ENCODE measurements at places on chromosomes 11 and 22.
A peak's percentile ranks its signal among the peaks of the same experiment; 100 is the strongest.

DNA sequence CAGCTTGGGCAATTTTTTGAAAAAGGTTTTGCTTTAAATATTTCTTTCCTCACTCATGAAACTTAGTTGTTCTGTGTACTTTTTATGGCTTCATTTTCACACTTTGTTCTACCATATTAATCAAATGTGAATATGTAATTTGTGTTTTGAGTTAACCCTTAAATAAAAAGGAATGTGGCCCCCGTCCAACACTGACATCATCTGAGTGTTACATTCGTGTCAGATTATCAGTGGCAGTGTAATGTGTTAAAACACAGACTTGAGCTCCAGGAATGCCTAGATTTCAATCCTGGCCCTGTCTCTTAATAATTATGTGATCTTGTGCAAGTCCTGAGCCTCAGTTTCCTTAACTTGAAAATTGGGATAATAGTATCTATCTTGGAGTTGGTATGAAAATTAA is 5.6 kb downstream of the RTN3 start:
- no peak for DNase-seq

GRCh38 chr11:117806846-117807245 is 9.8 kb upstream of the DSCAML1 start:
- no peak for DNase-seq

DNA sequence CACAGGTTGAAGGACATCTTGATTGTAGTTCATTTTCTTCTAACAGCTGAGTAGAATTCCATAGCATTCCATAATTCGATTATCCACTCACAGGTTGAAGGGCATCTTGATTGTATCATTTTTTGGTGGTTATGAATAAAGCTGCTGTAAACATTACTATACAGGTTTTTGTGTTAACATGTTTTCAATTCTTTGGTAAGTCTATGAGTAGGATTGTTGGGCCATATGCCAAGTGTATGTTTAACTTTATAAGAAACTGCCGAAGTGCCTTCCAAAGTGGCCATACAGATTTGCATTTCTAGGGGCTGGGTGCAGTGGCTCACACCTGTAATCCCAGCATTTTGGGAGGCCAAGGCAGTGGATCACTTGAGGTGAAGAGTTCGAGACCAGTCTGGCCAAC is 44.6 kb downstream of the ANKRD42 start:
- no peak for DNase-seq

GRCh38 chr11:48101044-48101733 is 115.4 kb upstream of the OR4B1 start:
- DNase-seq, result no peak

GRCh38 chr11:19680829-19681368 is 31.7 kb upstream of the NAV2 start:
- DNase-seq, result no peak

DNA sequence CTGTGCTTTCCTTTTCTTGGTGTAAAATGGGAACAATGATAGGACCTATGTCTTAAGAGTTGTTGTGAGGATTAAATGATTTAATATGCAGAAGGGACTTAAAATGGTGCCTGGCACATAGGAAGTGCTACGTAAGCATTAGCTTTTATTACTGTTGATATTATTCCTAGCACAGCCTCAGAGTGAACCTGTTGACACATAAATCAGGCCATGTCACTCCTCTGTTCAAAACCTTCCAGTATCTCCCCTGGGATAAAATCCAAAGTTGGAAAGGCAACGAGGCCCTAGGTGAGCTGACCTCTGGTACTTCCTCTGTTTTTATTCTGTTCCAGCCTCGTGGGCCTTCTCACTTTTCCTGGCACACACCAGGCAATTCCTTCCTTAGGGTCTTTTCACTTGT is 108.8 kb upstream of the CADM1 start:
- no peak for DNase-seq

GRCh38 chr11:36427079-36427478 is 83.0 kb downstream of the TRAF6 start:
- DNase-seq, result no peak

DNA sequence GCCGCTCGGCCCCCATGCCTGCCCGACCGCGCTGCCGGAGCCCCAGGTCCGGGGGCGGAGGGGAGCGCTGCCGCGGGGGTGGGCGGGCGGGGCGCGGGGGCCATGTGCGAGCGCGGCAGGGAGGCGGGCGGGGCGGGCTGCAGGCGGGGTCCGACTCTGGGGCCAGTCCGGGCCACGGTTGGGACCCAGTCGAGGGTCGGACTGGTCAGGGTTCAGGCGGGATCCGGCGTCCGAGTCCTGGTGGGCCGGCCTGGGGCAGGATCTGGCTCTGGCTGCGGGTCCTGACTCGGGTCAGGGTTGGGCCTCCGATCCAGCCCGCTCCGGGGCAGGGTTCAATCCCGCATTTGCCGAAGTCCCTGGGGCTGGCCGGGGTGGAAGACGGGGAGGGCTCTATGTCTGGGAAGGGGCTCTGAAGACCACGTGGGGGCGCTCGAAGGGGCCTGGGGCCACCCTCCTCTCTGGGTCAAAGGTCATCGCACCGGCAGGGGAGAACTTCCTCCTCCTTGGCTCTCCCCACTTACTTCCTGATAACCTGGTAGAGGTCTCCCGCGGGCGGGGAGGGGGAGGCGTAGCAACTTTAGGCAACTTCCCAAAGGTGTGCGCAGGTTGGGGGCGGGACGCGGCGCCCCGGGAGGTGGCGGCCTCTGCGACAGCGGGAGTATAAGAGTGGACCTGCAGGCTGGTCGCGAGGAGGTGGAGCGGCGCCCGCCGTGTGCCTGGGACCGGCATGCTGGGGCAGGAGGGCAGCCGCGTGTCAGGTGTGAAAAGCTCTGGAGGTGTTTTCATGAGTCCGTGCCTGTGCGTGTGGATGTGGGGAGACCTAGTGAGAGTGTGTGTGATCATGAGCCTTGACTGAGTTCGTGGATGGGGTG is 603 bp downstream of the ESRRA start:
- DNase-seq, result no peak

- DNase-seq, result no peak
Observed at GRCh38 chr11:133678191-133678590, 145.9 kb upstream of the OPCML start.

DNA sequence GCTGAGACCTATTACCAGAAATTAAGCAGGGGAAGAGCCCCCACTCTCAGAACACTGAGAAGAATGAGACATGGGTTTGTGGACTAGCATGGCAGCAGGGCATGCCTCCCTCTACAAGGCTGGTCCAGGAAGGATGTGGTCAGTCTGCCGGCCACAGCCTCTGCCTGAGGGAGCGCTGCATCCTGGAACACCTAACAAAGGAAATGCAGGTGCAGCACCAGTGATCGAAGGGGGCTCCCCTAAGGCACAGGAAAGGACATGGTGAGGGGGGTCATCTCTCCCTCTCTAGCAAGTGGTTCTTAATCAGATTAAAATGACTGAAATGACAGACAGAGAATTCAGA is 40.6 kb upstream of the ARL14EP start:
- no peak for DNase-seq

GRCh38 chr11:111334532-111335502 is 36.5 kb downstream of the POU2AF3 start:
- DNase-seq, result no peak

DNA sequence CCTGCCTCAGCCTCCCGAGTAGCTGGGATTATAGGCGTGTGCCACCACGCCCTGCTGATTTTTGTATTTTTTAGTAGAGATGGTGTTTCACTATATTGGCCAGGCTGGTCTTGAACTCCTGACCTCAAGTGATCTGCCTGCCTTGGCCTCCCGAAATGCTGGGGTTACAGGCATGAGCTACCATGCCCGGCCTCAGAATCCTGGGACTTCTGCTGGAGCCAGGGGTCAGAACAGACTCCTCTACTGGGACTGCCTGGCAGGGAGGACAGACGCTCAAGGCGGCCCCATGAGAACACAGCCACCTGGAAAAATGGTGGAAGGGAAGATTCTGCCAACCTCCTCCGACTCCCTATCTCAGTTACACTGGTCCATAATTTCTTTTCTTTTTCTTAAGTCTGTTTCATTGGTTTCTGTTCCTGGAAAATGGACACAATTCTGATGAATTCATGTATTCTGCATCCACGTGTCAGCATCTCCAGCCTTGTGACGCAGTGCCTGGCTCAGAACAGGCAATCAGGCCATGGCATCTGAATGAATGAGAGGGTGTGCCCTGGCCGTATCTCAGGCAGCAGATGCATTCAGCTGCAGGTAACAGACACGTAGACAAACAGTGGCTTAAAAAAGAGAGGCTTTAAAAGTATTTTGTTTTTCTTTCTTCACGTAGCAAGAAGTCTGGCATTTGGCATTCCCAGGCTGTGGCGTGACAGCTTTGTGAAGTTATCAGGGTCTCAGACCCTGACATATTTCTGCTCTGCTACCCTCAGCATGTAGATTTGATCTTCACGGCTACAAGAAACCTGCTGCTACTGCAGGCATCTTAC is 4.8 kb downstream of the SMIM38 start:
- no peak for DNase-seq

DNA sequence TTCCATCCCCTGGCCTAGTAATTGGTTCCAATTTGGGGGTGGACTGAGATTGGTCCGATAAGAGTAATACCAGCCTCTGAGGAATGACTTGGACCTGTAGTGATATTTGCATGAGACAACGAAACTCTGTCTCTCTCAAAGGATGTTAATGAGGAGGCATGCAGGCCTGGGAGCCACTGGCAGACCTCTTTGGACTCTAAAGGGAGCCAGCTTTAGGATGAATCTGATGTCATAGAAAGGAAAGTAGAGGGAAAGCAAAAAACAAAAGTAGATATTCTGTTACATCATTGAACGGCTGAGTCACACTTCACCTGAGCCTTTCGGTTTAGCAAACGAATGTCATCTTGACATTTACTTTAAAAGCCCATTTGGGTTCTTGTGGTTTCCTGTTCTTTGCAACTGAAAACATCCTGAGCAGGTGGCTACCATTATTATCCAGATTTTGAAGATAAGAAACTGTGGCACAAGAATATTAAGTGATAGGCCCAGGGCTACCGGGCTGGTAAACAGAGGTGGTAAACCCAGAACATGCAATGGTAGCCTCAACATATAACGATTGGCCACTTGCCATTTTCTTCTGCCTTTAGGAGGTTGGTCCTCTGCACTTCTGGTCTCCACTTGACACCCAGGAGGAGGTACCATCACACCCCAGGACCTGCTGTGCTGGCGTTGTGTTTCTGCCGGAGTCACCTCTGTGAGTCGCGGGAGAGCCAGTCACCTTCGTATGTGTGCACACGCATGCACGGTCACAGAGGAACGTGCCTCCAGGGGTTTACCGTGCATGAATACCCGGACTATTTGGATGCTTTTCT is 42.7 kb downstream of the RTL6 start:
- DNase-seq, result no peak

DNA sequence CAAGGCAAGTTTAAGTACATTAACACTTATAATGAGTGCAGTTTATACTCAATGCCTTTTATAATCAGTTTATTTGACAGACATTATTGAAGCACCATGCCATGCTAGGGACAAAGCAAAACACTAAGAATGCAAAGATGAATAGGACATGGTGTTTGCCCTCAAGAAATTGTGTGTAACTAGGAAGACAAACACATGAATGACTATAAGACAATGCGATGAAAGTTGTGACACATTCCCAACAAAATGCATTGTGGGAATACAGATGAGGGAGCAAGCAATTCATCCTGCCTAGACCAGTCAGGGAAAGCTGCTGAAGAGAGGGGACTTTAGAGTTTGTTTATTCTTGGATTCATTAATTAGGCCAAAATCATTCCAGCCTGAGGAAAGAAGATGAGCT is 133.8 kb upstream of the TRPC6 start:
- DNase-seq, result no peak

DNA sequence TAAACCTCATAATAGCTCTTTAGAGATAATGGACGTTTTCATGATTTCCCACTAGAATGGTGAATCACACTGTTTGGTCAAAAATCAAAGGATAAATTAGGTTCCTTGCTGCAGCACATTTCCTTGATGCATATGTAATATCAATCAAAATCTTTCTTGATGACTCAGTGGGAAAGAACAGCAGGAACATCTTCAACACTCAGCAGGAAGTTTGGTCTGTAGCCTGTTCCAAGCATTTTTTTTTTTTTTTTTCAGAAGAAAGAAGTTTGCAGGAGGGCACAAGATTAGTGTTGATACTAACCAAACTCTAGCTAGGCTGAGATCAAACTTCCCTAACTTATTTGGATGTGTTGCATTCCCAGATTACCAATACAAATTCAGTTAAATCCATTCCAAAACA is 1529.8 kb downstream of the FAM181B start:
- DNase-seq, result no peak

- peak; percentile 69 for DNase-seq
Observed at GRCh38 chr11:46555267-46556054, 38.4 kb downstream of the AMBRA1 start.

DNA sequence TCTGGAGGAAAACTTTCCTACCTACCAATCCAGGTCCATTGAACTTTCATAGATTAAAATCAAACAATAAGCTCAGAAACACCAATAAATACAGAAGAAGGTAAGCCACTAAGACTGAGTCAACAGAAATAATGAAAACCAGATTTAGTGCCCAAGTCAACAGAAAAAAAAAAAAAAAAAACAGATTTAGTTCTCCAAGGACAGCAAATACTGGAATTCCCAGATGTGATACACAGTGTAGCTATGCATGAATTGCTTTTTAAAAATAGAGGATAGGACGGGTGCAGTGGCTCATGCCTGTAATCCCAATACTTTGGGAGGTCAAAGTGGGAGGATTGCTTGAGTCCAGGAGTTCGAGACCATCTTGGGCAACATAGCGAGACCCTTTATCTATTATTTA is 15.7 kb downstream of the DMC1 start:
- peak; percentile 68 for DNase-seq

- no peak for DNase-seq
Observed at GRCh38 chr11:826836-827145, 928 bp upstream of the CRACR2B start.

DNA sequence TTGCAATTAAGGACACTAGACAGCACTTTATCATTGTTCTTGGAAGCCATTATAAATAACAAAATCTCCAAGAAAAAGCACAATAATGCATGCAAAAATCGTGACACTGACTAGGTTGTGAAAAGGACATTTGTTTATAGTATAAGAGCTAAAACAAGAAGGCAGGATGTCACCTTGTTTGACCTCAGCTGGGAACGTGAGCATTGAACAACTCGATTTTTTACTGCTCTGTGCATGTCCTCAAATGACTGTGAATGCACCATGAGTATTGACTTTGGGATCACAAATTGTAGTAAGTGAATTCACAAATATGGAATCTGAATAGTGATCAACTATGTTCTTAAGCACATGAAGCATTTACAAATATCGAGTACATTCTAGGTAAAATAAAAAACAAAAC is 35.3 kb upstream of the ARHGAP20 start:
- no peak for DNase-seq

DNA sequence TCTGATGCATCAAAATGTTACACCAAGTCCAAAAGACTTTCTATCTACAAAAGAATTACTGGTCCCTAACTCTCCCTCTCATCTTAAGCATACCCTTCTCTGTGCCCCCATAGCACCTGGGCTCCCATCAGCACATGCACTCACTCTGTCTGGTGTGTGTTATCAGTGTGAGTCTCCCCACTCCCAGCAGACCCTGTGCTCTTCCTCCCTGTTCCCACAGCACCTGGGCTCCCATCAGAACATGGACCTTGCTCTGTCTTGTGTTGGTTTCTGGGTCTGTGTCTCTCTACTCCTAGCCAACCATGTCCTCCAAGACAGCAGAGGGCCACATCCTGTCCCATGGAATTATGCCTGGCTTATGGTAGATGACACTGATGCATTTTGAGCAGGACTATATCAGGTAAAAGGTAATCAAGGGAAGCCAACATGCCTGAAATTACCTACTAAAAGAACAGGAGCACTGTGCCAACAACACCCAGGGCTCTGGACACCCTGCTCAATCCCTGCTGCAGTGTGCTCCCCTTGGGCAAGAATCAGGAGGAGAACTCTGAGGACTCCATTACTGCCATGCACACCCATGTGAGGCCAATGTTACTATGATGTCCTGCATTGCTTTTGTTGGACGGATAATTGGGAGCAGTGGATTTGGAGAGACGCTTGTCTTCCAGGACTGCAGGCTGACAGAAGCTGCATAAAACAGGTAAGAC is 34.3 kb downstream of the GAB4 start:
- DNase-seq, result no peak
